Smooth muscle cell of the coronary artery (primary cell): ENCODE measurements at places on chromosomes 2 and 18. TPM values are rescaled to one million over a fixed set of nuclear protein-coding genes. Genes with fewer than 3 reads are reported as not detected.

The DCDC2C gene
- not detected in 2 replicates for total RNA-seq

The SGO2 gene
- 0.59 and 2.6 TPM in 2 replicates for total RNA-seq

The MYO3B gene
- under 0.01 and 0.47 TPM in 2 replicates for total RNA-seq

The C1QL2 gene
- not detected in 2 replicates for total RNA-seq

The TMEM37 gene
- total RNA-seq: 0.53 TPM in 1 of 2 replicates, not detected in the other

The SAP130 gene
- 2.3 and 2.6 TPM in 2 replicates for total RNA-seq

The PLEKHH2 gene
- 0.60 and 2.1 TPM in 2 replicates for total RNA-seq

The MRPL44 gene
- 13.5 and 23.8 TPM in 2 replicates for total RNA-seq

The COLEC12 gene
- 49.6 and 58.5 TPM in 2 replicates for total RNA-seq

The NAPG gene
- 24.2 and 35.0 TPM in 2 replicates for total RNA-seq

The WDPCP gene
- total RNA-seq: 8.3 and 9.0 TPM in 2 replicates

The PID1 gene
- total RNA-seq: 6.6 and 11.4 TPM in 2 replicates

The NCOA1 gene
- total RNA-seq: 6.9 TPM in 2 replicates
